H1 (cell line): ENCODE measurements at places on chromosomes 5 and 9.

GRCh38 chr5:138949223-138949574 is 74.1 kb upstream of the LRRTM2 start:
- no peak for DNase-seq

- DNase-seq, result no peak
Measured at GRCh38 chr9:74303945-74304344, 193.2 kb upstream of the RORB start.

DNA sequence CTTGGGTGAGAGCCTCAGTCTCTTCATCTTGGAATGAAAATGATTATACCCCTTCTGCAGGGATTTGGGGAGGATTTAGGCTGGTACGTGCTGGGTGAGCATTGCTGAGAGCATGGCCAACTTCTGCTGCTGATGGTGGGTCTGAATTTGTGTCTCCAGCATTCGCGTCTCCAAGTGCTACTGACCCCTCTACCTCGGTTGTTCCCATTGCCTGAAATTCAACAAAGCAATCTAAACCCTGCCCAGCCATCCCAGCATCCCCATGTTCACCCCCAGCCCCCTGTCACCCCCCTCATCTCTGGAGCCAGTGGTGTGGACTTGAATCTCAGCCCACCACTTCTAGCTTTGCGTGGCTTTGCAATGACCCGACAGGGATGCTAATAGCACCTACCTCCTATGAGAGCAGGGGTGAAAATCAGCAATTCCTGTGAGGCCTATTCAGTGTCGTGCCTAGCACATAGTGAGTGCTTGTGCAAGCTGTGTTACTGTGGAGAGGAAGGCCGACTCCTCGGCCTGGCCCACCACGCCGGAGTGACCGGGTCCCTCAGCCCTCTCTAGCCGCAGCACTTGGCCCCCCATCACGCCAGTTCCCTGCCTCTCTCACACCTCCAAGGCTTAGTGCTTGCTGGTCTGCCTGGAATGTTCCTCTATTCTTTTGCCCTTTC is 43.4 kb upstream of the SH3PXD2B start:
- no peak for DNase-seq

GRCh38 chr5:123965626-123966025 is 453.6 kb downstream of the CSNK1G3 start:
- DNase-seq, result no peak

DNA sequence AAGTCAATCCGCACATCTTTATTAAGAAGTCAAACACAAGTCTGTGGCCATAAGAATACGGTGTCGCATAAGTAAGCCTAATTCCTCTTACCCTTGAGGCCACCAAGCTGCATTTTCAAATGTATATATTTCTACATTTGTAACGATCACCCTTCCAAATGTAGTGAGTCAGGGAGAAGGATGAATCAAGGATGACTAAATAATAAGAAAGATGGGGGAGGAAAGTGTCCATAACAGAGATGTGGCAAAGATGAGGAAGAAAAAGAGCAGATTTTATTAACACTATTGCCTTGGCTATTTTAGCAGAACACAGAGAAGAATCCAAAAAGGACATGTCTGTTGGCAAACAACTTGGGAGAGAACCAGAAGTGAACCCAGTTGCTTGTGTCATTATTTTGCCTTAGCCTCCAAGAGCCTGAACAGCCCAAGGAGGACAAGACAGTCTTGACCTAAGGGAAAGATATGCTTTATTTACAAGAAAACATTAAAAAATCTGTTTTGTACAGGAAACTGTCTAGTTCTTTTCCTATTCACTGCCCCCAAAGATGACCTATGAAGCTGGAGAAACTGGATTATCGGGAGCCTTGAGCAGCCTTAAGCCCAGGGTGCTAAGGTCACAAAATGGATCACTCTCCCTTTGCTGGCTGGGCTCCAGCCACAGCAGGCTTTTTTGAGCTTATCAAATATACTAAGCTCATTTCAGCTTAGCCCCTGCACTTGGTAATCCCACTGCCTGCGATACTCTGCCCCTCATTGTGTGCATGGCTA is 101.5 kb downstream of the PLCXD3 start:
- no peak for DNase-seq

GRCh38 chr5:148385094-148385493 is 1.3 kb downstream of the FBXO38 start:
- no peak for DNase-seq

DNA sequence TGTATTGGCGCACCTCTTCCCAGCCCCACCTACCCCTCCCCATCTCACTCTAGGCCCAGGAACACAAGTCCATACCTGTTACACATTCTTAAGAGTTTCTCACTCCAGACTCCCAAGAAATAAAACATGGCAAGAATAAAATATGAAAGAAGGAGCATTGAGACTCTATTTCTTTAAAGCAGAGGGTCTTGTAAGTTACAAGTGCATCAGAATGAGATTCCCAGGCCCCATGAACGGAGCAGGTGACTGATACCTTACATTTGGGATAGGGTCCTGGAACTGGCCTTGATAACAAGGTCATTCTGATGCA is 5.7 kb downstream of the EGR1 start:
- DNase-seq, result no peak

DNA sequence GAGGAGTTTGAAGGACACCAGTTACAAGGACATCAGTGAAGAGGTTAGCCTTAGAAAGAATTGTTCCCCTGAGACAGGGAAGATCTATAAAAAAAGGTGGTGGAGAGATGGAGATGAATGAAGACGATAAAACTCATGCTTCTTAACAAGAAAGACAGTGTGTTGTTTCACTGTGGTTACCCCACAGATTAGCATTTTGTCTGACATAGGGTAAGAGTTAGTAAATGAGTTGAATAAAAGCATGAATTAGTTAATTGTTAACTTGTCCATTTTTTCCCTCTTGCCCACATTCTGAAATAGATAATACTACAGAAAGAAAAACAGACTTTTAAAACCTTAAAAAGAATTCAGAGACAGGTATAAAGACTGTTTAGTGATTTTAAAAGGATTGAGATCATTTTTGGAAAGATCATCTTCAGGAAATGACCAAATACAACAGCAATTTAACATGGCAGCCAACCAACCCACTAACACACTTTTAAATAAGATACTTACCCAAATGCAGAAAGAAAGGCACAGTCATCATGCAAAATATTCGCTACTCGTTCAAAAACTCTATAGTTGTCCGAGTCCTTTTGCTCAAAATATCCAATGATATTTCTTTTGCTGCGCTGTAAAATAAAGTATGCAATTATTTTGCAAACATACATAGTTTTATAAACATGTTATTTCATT is 78.5 kb downstream of the ERP44 start:
- no peak for DNase-seq

DNA sequence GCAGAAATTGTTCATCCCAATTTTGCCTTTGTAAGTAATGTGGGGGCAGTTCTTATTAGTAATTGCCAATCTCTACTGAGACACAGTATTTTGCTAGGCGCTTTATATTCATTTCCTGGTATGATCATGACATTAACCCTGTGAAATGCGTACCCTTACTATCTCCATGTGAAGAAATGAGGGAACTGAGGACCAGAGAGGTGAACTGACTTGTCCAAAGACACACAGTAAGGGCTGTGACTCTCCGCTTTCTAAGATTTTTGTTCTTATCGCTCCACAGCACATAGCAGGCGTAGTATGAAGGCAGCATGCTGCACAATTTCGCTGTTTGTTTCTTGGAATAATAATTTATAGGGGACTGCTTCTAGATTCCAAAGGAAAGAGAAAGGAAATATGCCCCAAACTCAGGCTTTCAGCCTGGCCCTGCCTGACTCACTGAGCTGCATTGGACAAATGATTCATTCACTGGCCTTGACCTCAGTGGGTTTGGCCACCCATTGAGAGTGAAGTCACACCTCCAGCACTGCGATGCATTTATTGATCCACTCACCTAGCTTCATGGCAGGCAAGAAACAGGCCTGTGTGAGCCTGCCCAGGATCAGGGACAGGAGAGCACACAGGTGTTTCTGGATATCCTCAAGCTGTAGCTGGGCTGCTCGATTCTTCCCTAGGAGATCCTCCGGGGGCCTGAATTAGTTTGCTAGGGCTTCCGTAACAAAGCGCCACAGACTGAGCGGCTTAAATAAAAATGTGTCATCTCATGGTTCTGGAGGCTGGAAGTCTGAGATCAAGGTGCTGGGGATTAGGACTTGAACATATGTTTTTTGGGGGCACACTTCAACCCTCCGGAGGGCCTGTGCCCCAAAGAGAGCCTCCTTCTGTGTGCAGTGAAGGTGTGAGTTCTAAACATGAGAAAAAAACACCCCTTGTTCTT is 7.2 kb upstream of the DUSP1 start:
- no peak for DNase-seq

DNA sequence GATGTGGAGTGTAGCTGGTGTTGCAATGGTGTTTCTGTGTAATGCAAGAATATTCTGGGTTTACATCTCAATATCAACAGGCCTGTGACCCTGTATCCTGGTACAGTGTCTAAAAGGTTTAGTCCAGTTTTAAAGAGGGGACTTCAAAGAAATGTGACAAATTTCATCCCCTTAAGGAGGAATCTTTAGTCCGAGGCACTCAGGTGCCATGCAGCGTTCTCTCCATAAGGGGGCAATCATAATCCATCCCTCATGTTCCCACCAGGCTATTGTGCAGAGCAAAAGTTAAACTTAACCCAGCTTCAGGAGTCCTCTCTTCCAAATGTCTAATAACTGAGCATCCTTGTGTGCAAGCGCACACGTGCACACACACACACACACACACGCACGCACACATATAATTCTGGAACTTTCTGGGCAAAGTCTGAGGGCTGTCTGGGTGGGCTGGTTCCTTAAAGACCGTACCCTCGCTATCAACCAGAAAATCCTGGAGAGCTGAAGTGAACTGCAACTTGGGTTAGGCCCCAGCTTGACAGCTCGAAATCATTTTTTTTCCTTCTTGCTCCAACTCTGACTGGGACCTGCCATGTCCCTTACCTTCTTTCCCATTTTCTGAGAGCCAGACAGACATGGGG is 46.0 kb downstream of the CRB2 start:
- DNase-seq, result no peak

DNA sequence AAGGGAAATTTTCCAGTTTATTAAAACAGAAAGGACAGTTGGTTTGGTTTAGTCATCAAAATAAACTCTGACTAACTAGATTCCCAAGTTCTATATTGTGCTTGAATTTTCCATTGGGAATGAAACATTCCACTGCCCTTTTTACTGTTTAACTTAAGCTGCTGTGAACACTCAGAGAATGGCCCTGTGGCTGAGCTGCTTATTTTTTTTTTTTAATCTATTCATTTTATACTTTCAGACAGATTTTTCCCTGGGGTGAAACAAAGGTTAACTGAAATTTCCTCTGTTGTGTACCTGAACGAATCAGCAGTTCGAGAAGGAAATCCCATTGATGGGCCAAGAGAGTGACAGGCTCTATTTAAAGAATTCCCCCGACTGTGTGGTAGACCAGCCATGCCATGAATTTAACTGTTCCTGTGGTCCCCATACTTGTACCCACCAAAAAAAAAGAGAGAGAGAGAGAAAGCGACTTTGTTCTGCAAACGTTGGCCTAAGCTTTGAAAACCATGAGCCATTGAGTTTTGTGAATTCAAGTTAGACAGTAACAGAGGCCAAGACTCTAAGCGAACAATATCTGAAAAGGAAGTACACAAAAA is 138.7 kb upstream of the GRHPR start:
- no peak for DNase-seq

GRCh38 chr5:65868509-65868908 is 57.9 kb upstream of the ERBIN start:
- no peak for DNase-seq

- no peak for DNase-seq
Measured at GRCh38 chr9:129111528-129112151, 425 bp downstream of the PTPA start.

- no peak for DNase-seq
Measured at GRCh38 chr9:114671605-114672004, 10.4 kb downstream of the TEX48 start.

GRCh38 chr5:14627270-14627669 is 37.2 kb upstream of the OTULIN start:
- DNase-seq, result no peak

DNA sequence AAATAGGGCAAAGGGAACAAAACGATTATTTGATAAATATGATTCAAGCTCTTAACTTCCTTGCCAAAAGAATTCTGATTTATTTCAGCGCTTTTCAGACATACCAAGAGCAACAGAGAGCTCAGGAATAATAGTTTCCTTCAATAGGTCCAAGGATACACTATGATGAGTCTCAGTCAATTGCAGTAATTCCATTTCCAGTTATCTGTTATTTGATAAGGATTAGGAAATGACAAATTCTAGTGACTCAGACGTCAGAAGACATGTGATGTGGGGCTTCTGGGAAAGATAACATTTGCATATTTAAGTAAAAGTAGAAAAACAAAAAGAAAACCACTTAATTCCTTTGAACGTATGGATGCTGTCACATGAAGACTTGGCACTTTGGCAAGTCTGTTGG is 1250.8 kb upstream of the CDH18 start:
- no peak for DNase-seq

DNA sequence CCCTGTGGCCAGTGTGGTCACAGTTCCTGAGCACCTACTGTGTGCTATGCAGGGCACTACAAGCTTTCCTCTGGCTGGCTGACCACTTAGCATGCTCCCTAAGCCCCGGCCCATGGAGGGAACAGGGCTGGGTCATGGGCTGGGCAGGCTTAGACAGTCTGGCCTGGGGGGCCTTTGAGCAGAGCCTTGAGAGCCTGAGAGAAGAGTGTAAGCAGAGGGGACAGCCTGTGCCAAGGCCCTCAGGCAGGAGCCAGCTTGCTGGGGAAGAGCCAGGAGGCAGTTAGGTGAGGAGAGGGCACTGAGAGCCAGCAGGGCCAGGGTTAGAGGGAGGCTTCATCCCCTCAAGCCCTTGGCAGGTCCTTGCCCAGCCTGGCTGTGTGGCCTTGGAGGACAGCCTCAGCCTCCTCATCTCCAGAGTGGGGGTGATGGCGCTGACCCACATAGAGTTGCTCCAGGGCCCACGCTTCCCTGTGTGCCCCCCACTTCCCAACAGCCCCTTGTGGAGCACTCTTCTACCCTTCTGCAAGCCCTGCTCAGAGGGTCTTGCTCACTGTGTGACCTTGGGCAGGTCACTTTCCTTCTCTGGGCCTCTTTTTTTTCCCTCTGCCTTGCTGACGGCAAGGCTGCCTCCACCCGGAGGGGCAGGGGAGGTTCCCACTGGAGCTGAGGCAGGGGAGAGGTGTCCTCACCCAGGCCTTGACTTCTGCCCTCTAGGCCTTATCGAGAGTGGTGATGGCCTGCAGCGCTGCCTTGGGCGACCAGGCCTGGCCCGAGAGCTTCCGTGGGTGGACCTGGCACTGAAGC is 107.1 kb downstream of the PHF2 start:
- peak; percentile 41 for DNase-seq

GRCh38 chr5:20604992-20605391 is 617.0 kb upstream of the CDH18 start:
- no peak for DNase-seq

GRCh38 chr5:136080113-136080482 is 51.3 kb downstream of the TGFBI start:
- no peak for DNase-seq
